Activated T-cell treated with anti-CD3 and anti-CD28 coated beads, Interleukin-2, amount 50 U/mL, for 72 hours (primary cell): ENCODE measurements at places on chromosomes 2 and 18. TPM values are rescaled to one million over a fixed set of nuclear protein-coding genes. Genes with fewer than 3 reads are reported as not detected.

KIF1A gene
- 30.1 TPM for total RNA-seq

DNA sequence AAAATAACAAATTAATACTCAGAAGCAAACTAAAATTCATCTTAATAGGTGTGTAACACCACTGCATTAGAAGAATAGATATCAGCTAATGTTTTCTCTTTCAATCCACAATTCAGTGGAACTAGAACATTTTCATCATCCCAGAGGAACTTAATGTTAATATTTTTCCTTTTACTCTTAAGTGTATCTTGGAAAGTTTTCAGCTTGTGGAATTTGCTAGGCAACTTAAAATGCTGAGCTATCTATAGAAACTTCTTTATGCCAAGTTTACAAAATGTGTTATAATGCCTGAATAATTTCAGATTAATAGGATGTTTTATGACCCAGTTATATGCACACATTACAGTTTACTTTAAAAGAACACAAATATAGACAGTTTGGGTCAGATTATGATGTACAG, 86.6 kb upstream of the FAM237A start:
- H3K27ac ChIP-seq = no peak overlapping the region
- no peak for DNase-seq

DNA sequence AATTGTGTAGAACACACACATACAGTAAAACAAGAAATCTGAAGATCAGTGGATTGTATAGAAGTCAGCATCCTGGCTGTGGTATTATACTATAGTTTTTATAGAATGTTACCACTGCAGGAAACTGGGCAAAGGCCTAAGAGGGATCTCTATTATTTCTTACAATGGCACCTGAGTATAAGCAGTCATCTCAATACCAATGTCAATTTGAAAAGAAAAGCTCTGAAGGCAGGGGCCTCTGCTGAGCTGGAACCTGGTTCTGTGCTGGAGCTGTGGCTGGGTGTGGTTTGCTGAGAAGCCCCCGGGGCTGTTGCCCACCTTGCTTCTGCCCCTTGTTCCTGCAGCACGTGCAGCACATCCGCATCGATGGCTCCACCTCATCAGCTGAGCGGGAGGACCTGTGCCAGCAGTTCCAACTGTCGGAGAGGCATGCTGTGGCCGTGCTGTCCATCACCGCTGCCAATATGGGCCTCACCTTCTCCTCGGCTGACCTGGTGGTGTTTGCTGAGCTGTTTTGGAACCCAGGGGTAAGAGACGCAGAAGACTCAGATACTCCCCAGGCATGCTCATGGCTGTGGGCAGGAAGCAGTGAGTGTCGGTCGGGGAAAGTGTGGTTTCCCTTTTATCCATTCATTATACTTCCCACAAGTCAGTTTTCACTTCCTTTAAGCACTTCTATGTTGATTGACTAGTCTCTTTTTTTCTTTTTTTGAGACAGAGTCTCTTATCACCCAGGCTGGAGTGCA, 23.5 kb upstream of the RPL37A start:
- H3K27ac ChIP-seq = no peak overlapping the region
- peaks cover 33% of the 10 kb centered on the region for H3K4me1 ChIP-seq

DNA sequence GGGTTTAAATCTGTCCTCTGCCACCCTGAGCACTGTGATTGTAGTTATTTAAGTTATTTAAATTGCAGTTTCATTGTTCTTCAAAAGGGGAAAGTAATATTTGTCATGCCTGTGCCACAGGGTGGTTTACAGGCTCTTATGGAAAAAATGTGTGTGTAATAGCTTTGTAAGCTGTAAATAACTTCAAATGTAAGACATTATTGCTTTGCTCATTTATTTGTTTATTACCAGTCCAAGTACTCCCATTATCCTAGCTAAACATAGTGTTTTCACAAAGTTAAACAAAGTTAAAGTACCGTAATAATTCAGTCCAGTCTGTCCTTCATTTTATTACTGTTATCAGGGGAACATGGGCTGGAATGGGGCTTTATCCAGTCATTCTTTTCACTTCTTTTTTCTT, 43.4 kb upstream of the IGFBP2 start:
- no peaks in the 10 kb centered on the region for H3K36me3 ChIP-seq
- H3K27me3 ChIP-seq = peaks cover 5% of the 10 kb centered on the region
- H3K4me1 ChIP-seq = no peaks in the 10 kb centered on the region

- no peak overlapping the region for H3K27ac ChIP-seq
- peaks cover 17% of the 10 kb centered on the region for H3K27me3 ChIP-seq
- DNase-seq = no peak
- no peaks in the 10 kb centered on the region for H3K36me3 ChIP-seq
- H3K4me3 ChIP-seq = peak overlapping the region; percentile 63
Measured at GRCh38 chr18:24009246-24009645, 5.3 kb upstream of the TTC39C start.

ESPNL gene
- 0.07 TPM for total RNA-seq

RBKS gene
- total RNA-seq = 11.5 TPM

ARHGAP28 gene
- total RNA-seq = not detected

DNA sequence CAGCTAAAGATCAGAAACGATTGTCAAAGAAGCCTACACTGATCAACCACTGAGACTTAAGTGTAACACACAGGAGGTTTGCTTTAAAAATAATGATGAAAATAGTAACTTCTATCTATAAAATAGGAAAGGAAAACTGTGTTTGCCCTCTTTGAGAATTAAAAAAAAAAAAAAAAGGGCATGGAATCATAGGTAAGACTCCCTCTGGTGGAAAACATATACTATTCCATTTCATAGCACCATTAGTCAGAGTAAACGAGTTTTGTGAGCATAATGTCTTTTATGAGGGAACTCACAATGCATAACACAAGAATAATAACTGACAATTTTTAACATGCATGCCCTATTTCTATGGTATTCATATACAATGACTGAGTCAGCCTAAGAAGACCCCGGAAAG, 36.3 kb downstream of the SLC35F5 start:
- no peak overlapping the region for H3K4me3 ChIP-seq
- H3K36me3 ChIP-seq = peaks cover 20% of the 10 kb centered on the region
- DNase-seq = no peak
- H3K4me1 ChIP-seq = no peaks in the 10 kb centered on the region

DNA sequence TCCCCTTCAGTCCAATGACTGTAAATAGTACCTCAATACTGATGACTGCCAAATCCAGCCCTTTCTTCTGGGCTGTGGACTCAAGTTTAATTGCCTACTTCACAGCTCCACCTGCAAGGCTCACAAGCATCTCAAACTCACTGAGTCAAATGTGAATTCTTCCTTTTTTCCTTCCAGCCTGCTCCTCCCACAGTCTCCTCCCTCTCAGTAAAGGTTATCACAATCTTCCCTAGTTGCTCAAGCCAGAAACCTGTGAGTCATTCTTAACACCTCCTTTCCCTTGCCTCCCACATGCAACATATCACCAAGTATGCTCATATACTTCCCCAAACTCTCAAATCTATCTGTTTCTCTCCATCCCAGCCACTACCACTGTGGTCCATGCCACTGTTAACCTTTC, 3.7 kb upstream of the MFSD6 start:
- no peak overlapping the region for H3K27ac ChIP-seq
- no peaks in the 10 kb centered on the region for H3K27me3 ChIP-seq
- H3K36me3 ChIP-seq = no peaks in the 10 kb centered on the region
- peaks cover 3% of the 10 kb centered on the region for H3K4me1 ChIP-seq

POTEC gene
- total RNA-seq = not detected

- no peak for DNase-seq
- H3K27me3 ChIP-seq = peaks cover 31% of the 10 kb centered on the region
- no peaks in the 10 kb centered on the region for H3K4me1 ChIP-seq
- peaks cover 13% of the 10 kb centered on the region for H3K36me3 ChIP-seq
Measured at GRCh38 chr2:78993518-78994148, 31.9 kb upstream of the REG3G start.

BCL2 gene
- total RNA-seq = 98.3 TPM

BOD1L2 gene
- not detected for total RNA-seq

DNA sequence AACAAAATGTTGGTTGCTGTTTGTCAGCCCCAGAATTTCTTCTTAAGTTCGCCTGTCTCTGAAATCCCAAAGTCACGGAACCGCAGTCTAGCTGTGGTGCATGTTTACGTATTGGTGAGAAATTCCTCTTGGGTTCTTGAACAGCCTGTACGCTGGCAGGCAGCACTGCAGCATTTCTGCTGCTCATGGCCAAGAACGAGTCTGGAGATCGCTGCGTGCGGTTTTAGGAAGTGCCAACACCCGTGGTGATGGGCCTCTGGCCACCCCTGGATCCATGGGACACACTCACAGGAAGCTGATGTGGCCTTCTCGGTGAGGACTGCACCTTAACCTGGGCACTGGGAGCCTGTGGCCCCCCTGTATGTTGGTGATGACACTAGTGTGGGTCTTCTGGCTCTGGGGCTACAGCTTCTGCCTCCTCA, 23.7 kb downstream of the ASB1 start:
- no peak for DNase-seq
- H3K36me3 ChIP-seq = peaks cover 7% of the 10 kb centered on the region
- no peak overlapping the region for H3K4me3 ChIP-seq
- H3K27me3 ChIP-seq = no peaks in the 10 kb centered on the region
- peaks cover 6% of the 10 kb centered on the region for H3K4me1 ChIP-seq

GNAL gene
- 0.55 TPM for total RNA-seq

GRCh38 chr18:62372156-62372555, 47.0 kb downstream of the TNFRSF11A start:
- no peak for DNase-seq
- peaks cover 22% of the 10 kb centered on the region for H3K4me1 ChIP-seq
- no peak overlapping the region for H3K4me3 ChIP-seq
- no peak overlapping the region for H3K27ac ChIP-seq
- H3K27me3 ChIP-seq = no peaks in the 10 kb centered on the region
- H3K36me3 ChIP-seq = peaks cover 5% of the 10 kb centered on the region

SP9 gene
- total RNA-seq = not detected

DNA sequence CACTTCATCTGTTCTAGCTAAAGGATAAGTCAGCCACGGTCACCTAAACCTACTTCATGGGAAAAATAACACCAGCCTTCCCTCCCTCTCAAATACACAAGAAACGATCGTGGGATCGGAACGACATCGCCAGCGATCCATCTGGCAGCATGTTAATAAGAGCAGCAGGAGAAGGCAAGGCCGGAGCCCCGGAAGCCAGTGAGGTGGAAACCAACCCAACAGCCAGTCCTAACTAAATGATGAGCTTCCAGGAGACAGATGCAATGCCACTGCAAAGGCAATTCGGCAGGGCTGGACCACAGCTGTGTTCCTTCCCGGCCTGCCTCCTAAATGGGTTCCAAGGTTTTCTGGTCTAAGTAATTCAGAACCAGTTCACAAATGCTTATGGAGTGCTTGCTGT, 117.5 kb downstream of the TMEM163 start:
- no peak for DNase-seq
- H3K27me3 ChIP-seq = peaks cover 11% of the 10 kb centered on the region
- H3K4me3 ChIP-seq = no peak overlapping the region
- no peaks in the 10 kb centered on the region for H3K4me1 ChIP-seq

DNA sequence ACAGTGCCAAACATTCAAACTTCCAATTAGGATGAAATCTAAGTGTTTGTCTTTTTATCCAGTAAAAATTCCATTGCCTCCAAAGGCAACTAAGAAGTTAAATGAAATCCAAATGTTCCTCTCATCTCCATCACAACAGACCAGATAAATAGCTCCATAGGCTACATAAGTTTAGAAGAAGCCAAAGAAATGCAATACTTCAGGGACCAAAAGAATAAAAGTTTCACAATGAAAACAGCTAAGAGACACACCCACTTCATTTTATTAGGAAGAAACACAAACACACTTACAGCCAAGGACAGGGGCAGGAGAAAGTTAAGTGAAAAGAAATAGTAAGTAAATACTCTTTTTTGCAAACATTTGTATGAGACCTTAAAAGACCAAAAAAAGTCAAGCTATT, 88.5 kb upstream of the CCDC150 start:
- H3K27ac ChIP-seq = no peak overlapping the region
- no peaks in the 10 kb centered on the region for H3K4me1 ChIP-seq
